Hepatic stellate cell (primary cell): ENCODE measurements at places on chromosomes 1 and 21.

DNA sequence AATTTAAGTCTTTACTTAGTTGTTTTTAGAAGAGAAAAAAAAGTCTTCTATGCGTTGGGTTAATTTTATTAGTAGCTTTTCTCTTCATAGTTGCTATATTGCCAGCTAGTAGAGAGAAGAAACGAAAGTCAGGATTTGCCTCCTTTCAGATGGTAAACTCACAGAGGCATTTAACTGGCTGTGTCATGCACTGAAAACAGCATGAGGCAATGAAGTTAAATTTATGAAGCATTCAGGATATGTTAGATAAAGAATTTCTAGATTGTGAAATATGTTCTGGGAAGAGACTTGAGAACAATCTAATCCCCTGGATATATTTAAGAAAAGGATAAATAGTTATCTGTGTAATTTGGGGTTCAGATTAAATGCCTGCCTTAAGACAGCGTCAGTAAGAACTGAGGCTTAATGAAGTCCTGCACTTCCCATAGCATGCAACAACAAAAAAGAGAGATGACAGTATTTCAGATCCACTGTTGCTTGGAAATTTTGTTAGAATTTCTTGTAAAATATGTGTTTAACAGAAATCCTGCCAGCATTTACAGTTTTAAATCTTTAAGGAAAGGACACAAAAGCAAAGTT is 1.7 kb downstream of the ANGPTL1 start:
- peak; percentile 6 for DNase-seq

DNA sequence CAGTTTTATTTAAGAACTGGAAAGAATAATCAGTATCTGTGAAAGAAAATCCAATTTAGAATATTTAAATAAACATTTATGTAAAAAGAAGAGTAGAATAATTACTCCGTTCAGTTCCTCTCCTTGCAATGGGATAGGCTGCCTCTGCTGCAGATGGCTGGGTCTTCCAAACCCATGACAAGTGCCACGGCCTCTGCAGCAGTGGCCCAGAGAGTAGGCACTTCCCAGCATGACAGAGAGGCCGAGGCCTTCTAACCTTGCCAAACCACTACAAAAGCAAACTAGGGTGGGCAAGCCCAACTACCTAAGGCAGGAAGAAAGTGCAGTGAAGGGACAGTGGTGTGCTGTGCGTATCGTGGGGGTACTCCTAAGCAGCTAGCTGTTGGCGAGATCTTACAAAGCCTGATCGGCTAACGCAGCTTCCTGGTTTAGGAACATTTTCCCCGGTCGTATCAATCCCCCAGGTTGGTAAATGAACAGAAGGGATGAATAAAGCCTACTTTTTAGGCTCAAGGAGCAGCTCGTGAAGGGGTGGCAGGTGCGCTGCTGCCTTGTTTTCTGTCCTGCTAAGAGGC is 14.5 kb downstream of the ICMT start:
- DNase-seq, result no peak

DNA sequence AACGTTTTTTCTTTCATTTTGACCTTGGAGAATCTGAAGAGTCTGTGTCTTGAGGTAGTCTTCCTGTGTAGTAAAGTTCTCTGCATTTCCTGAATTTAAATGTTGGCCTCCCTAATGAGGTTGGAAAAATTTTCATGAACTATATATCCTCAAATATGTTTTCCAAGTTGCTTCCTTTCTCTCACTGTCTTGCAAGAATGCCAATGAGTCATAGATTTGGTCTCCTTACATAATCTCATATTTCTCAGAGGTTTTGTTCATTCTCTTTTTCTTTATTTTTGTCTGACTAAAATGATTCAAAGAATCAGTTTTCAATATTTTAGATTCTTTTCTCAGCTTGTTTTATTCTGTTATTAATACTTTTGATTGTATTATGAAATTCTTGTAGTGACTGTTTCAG is 87.6 kb downstream of the DRAM2 start:
- DNase-seq, result no peak

DNA sequence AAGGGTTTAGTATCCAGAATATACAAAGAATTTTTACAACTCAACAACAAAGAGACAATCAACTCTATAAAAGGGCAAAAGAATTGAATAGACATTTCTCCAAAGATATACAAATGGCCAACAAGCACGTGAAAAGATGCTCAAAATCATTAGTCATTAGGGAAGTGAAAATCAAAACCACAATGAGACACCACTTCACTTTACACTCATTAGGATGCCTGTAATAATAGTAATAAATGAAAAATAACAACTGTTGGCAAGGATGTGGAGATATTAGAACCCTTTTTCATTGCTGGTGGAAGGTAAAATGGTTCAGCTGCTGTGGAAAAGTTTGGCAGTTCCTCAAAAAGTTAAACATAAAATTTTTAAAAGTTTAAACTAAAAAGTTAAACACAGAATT is 7.0 kb upstream of the ABCD3 start:
- DNase-seq, result no peak

DNA sequence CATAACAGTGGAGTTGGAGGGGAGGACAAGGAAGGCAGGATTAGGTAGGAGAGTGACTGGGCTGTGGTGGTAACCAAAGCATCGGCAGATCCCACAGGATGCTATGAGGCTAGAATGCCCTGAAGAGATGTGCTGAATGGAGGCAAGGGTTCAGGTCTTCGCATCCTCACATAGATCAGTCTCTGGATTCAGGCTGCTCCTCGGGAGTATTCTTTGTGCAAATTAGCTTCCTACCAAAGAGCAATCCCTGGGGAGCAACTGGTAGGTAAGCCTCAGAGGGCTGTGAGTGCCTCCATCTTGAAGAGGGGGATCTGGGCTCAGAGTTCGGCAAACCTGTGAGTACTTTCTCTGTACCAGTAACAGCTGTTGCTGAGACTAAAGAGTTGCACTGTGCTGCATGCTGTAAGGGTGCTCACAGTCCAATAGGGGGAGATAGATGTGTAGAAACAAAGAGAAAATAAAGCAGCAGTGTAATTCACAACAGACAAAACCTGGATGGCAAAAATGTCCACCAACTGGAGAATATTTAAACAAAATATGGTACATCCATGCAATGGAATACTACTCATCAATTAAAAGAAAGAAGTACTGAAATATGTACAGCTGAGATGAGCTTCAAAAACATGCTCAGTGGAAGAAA is 322.4 kb upstream of the DEPDC1 start:
- peak; percentile 5 for DNase-seq

DNA sequence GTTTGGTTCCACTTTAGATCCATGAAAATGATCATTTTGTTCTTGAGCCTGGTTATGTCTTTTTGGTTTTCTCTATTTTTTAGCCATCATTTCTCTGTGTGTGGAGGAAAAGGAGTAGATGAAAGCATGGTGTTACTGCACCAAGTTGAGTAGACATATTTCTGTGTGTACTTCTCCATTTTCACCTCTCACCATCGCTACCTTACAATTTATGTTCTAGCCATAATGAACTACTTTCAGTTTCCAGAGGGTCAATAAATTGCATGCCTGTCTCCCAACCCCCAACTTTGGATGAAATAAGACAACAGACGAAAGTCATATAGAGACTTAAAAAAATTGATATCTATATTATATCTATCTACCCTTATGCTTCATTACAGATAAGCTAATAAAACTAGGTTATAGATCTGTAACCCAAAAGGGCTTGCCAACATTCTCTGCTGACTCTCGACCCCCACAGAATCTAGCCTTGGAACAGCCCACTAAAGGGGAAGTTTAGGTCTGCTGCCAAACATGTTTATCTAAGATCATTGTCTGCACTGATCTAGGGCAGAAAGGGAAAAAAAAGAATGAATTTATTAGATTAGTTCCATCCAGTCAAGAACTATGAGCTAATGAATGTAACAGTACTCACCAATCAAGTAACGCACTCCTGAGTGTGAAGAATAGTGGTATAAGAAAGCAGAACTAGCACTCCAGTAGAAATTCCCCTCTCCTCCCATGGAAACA is 7.5 kb upstream of the MAN1A2 start:
- DNase-seq, result no peak

- DNase-seq, result no peak
These were observed 15.6 kb upstream of the THEMIS2 start for GRCh38 chr1:27856561-27857343.

GRCh38 chr1:20530306-20530705 is 22.1 kb upstream of the FAM43B start:
- no peak for DNase-seq

- no peak for DNase-seq
These were observed 15.5 kb upstream of the HMGB4 start for GRCh38 chr1:33848205-33848937.

GRCh38 chr1:30045304-30046090 is 677.9 kb downstream of the MATN1 start:
- DNase-seq, result no peak

- DNase-seq, result no peak
These were observed 119.7 kb upstream of the ZNF648 start for GRCh38 chr1:182181167-182181572.

DNA sequence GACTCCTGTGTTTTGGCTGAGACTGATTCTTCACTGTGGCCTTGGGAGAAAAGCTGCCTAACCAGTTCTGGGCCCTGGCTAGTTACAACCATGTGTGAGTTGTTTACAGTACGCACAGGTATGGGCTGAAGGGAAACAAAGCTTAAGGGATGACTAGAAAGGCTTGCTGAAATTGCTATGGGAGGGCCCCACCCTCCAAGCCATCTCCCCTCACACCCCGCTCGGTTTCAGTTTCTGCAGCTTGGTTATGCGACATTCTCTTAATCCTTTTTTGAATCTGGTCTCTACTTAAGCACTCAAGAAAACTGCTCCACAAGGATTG is 43.1 kb downstream of the PBX1 start:
- DNase-seq, result no peak

DNA sequence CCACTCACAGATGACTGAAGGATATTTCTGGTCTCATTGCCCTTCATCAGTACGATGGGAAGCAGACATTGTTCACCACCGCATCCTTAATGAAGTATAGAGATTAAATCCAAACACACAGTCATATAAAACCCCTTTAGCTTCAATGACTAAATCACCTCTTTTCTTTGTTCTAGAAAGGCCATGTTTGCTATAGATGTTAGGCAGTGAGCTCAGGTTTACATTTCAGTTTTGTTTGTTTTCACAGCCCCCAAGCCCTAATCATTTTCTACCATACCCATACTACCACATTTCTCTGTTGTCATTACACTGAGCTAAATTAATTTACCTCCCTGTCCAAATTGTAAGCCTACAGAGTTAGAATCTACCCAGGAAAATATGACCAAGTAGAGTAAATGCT is 385.1 kb downstream of the NTNG1 start:
- DNase-seq, result no peak
